Activated CD4-positive, alpha-beta T cell treated with anti-CD3 and anti-CD28 coated beads for 48 hours (primary cell): ENCODE measurements at places on chromosomes 7 and 10.

- no peak for DNase-seq
These were observed 58.6 kb downstream of the PDGFA start for GRCh38 chr7:461117-461452.

DNA sequence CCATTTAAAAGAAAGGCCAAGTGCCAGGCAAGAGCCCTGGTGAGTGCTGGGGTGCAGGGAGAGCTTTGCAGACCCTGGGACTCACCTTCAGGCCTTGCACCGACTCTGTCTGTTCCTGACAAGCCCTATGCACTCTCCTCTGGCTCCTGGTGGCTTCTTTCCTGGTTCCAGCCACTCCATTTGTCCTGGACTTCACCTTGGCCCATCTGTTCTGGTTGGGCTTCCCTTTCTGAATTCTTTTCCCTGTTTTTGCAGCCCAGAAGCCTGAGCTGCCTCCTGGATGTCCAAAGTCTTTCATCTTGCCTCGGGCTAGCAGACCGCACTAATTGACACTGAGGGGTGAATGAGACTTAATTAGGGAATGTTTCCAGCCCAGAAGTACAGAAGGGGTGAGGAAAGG, 60.5 kb downstream of the PYROXD2 start:
- DNase-seq: no peak

DNA sequence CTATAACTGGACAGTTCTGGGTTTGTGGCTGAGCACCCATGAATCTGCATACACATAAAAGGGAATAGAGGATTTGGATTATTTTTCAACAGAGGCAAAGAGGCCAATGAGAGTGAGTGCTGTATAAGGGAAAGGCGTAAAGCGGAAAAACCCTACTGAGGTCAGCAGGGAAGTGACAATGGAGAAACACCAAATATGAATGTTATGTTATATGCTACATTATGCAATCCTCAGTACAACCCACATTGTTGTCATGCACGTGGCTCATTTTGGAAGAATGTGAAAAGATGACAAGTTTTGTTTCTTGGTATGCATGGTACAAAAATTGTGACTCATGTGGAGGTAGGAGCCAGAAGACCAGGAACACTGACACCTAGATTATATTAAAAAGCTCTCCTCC, 113.6 kb upstream of the AMPH start:
- no peak for DNase-seq

DNA sequence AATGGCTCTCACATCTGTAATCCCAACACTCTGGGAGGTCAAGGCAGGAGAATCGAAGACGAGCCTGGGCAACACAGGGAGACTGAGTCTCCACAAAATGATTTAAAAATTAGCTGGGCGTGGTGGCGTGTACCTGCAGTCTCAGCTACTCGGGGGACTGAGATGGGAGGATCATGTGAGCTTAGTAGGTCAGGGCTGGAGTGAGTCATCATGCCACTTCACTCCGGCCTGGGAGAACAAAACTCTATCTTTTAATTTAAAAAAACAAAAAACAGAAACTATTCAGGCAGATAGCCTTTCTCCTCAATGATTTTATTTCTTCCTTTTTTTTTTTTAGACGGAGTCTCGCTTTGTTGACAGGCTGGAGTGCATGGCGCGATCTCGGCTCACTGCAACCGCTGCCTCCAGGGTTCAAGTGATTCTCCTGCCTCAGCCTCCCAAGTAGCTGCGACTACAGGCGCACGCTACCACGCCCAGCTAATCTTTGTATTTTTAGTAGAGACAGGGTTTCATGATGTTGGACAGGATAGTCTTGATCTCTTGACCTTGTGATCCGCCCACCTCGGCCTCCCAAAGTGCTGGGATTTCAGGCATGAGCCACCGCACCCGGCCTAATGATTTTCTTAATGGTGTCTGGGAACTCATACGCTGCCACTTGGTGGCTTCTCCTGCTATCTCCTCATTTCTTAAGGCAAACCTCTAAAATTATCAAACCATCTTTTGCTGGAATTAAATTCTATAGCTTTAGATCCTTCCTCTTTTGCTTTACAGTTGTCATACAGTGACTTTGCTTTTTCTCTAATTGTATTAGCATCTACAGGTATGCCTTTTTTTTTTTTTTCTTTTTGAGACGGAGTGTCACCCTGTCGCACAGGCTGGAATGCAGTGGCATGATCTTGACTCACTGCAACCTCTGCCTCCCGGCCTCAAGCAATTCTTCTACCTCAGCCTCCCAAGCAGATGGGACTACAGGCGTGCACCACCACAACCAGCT, 22.9 kb downstream of the SRPK2 start:
- DNase-seq: no peak

DNA sequence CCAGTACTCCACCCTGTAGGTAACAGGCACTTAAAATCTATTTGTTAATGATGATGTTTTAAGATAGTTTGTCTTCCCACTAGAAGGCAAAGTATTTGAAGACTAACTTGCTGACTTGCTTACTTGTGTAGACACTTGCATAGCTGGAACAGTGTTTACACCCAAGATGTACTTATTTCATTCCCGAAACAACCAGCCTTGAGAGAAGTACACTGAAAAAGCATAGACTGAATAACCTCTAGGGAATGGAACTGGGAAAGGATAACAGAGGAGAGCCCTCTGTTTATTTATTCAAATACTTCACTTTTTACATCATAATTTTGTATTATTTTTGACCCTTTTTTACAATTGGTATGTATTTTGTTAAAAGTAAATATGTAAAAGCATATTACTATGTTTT, 33.1 kb upstream of the TMEM26 start:
- DNase-seq: no peak

GRCh38 chr7:12898004-12898403, 210.6 kb downstream of the ARL4A start:
- DNase-seq: no peak

DNA sequence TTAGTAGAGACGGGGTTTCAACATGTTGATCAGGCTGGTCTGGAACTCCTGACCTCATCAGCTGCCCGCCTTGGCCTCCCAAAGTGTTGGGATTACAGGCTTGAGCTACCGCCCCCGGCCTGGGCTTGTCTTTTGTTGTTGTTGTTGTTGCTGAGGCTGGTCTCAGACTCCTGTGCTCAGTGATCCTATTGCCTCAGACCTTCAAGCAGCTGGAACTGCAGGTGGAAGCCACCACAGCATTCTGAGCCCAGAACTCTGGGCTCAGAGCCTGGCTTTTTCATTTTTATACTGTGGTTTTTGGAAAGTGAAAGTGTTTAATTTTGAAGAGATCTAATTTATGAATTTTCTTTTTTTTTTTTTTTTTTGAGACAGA, 16.2 kb upstream of the DNAJB6 start:
- DNase-seq: no peak

- DNase-seq: no peak
These were observed 67.7 kb downstream of the ARHGAP22 start for GRCh38 chr10:48536916-48537890.

- DNase-seq: no peak
These were observed 144.3 kb downstream of the ADAM12 start for GRCh38 chr10:126243971-126244370.

GRCh38 chr10:24889639-24890038, 62.8 kb downstream of the PRTFDC1 start:
- DNase-seq: no peak

DNA sequence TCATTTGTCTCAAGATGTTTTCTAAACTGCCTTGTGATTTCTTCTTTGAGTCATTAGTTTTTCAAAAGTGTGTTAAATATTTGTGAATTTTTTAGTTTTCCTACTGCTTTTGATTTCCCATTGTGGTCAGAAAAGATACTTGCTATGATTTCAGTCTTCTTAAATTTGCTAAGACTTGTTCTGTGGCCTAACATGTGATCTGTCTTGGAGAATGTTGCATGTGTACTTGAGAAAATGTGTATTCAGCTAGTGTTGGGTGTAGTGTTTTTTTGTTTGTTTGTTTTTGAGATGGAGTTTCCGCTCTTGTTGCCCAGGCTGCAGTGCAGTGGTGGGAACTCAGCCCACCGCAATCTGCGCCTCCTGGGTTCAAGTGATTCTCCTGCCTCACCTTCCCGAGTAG, 28.6 kb downstream of the BMPR1A start:
- DNase-seq: no peak
